ENCODE measurements at places on chromosomes 2 and 18.

DNA sequence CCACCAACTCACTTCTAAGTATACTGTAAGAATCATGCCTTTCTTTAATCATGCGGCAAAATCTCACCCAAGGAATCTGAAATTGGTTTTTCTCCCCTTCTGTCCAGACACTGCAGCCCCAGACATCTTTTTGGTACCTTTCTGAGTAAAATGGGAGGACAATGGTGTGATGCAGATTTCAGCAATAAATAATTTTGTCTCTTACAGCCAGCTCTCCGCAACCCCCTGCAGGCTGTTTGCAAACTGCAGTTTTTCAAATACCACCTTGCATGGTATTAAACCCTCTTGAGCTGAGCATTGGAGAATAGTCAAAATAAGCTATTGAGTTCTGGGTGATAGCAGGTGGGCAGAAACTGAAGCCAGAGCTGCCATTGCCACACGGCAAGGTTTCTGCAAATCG, 32.2 kb downstream of the GPR39 start:
- DNase-seq = no peak

DNA sequence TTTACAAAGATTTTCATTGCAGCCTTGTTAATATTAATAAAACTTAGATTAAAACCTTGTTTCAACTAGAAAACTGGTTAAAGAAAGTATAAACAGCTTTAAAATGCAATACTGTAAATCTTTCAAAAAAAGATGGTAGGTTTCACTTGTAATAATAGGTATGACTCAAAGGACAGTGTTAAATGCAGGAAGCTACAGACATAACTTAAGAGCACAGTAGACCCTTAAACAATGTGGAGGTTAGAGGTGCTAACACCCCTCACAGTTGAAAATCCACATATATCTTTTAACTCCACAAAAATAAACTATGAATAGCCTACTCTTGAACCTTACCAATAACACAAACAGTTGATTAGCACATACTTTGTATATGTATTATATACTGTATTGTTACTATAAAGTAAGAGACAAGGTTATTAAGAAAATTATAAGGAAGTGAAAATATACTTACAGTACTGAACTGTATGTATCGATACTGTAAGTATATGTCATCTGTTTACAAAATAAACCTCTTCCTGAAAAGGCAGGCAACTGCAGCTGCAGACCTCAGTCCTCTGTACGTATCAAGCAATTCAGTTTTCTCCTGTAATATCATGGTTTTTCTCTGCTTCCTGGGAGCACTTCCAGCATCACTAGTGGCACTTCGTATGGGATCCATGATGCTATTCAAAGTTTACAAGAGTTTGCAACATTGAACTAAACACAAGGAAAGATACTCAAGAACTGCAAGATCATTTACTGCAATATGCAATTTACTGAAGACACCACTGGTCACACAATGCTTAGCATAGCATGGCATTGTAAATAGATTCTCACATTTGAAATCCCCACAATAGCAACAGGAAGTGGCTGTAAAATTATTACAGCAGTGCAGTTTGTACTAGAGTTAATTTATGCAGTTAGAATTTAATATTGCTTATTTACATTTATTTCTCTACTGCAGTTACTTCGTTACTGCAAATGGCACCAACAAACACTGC, 610.5 kb upstream of the LRRTM4 start:
- DNase-seq = no peak

- no peak for DNase-seq
These were observed 251.9 kb downstream of the GRB14 start for GRCh38 chr2:164369366-164369765.

- no peak for DNase-seq
These were observed 83.1 kb downstream of the CAMKMT start for GRCh38 chr2:44444881-44445280.

DNA sequence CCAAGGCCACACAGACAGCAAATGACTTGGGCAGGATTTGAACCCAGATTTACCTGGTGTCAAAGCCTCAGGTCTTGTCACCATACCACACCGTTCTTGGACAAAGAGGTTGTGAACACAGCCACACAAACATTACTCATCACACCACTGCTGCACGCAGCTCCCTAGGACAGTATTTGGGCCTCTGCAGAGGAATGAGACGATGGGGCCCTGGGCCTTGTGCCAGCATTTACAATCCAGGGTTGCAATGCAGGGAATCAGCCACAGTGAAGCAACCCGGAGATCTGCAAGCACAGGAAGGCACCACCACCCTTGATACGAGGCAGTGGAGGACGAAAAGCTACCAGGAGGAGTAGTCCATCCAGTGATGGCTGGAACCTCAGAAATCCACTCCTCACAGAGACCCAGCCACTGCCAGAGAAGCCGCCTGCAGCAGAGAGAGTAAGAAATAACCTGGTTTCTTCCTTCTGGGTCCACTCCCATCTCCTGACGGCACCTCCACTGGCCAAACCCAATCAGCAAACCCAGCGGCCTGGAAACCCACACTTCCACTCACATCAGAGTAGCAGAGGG, 3.7 kb upstream of the MTCL1 start:
- no peak for DNase-seq

DNA sequence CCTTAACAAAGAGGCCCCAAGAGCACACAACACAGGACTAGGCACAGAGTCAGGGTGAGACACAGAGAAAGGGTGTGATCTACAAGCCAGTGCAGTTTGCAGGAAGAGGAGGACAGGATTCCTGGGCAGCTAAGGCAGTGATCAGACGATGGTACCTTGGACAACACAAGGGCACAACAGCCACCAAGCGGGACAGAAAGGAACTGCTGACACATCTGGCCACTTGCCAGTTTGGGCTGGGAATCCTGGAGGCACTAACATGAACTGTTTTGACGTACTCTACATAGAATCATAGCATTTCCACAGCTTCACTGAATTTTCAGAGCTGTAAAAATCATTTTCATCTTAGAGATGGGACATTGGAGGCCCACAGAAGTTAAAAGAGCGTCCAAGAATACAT, 221.5 kb upstream of the SLC35G4 start:
- no peak for DNase-seq

All from activated naive CD4-positive, alpha-beta T cell treated with Interleukin-2 at 50 U/mL for 16 hours (primary cell).